ENCODE measurements at places on chromosomes 11 and 22.

GRCh38 chr11:114209343-114209742 is 86.9 kb upstream of the NNMT start:
- no peak for DNase-seq

- no peak for DNase-seq
Observed at GRCh38 chr11:66183494-66184048, 84.9 kb upstream of the RAB1B start.

GRCh38 chr11:36091256-36091811 is 147.5 kb downstream of the LDLRAD3 start:
- DNase-seq = no peak

- no peak for DNase-seq
Observed at GRCh38 chr22:23769321-23769965, 1.7 kb upstream of the CHCHD10 start.

DNA sequence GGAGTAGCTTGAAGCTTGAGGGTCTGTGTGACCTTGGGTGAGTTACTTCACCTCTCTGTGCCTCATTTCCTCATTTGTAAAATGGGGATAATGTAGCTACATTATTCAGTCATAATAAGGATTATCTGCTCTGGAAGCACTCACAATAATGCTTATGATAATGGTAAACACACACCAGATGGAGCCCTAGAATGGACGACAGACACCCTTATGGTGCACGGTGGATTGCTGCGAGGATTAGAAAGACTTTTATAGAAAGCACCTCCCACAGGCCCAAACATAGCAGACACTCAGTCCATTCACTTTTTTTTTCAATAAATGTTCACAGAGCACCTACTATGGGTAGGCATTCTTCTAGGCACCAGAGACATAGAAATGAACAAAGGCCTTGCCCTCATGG is 53.8 kb downstream of the LARGE1 start:
- DNase-seq = no peak

- DNase-seq = no peak
Observed at GRCh38 chr11:102729849-102730815, 5.4 kb upstream of the MMP8 start.

- no peak for DNase-seq
Observed at GRCh38 chr11:62370743-62371440, 33.6 kb downstream of the ASRGL1 start.

GRCh38 chr22:46942799-46943785 is 180.6 kb downstream of the TBC1D22A start:
- no peak for DNase-seq

DNA sequence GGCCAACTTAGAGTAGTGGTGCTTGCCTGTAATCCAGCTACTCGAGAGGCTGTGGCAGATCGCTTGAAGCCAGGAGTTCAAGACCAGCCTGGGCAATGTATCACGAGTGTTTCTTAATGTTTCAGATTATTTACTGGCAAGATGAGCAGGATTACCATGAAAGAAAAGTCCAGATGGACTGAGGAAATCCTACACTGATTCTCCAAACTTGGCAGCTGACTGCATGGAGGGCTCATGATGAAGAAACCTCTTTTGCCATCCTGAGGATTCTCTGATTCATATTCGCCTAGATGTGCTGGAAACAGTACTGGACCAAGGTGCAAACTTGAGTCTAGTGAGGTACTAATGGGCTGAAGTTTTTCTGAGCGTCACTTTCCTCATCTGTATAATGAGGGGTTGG is 2.8 kb upstream of the SIDT2 start:
- no peak for DNase-seq

DNA sequence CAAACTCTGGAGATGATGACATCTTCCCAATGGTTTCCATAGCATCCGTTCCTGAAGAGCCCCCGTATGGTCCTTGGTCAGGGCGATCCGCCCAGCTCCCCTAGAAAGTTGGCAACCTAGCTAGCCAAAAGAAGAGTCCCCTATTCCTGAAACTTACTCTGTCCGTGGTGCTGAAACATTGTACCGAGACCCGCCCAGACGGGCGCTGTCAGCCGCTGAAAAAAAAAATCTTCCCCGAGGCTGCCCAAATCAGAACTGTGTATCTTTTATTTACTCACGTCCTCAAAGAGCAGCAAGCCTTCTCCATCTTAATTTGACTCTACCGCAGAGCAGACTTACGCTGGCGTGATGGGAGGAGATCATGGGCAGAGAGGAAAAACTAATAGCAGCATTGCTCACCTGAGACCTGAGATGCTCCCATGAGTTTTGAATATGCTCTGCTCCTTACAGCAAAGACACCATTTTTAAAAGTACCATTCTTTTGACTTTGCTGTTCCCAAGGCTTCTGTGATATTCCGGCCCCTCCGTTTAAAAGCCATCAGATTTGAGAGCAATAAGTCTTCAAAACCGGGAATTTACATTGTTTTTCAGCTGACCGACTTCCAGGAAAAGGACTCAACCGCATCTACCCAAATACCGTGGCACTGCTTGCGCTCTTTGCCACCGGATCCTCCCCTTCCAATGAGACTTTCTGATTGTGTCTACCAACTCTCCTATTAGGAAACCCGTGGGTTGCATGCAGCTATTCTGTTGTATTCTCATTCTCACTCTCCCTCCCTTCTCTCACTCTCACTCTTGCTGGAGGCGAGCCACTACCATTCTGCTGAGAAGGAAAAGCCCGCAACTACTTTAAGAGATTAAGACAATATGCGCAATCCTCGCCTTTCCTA is at the start of gene SLC17A6:
SLC17A6 (plus strand) TSS at position 786 of the 890 bp plus-strand sequence. CDS start 153 bp downstream, outside the sequence.
- DNase-seq = peak; percentile 0

GRCh38 chr11:113419454-113420003 is 31.9 kb downstream of the ANKK1 start:
- DNase-seq = no peak

DNA sequence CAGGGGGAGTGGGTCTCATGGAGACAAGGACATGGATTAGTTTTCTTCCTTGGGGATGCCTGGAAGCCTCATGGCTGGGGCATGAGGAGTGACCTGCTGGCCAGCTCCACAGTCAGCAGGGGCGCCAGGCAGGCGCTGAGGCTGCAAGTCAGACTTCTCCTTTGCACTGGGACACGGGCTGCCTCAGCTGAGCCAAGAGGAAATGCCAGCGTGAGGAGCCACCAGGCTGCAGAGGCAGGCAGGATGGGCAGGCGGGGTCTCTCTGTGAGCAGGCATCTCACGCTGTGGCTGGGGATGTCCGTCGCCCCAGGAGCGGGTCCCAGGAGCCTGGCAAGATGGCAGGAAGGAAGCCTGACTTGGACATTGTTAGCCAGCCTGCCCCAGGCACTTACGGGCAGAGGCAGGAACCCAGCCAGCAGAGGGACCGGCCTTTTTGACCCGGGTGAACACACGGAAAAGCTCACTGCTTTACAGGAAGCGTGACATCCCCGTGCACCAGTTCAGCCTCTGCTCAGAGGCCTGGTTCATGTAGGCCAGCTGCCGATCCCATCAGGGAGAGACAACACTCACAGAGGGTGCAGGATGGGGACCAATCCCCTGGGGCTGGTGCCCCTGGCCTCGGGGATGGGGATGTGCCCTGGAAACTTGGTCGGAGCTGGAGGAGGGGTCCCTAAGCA is 10.2 kb downstream of the GNB1L start:
- no peak for DNase-seq

DNA sequence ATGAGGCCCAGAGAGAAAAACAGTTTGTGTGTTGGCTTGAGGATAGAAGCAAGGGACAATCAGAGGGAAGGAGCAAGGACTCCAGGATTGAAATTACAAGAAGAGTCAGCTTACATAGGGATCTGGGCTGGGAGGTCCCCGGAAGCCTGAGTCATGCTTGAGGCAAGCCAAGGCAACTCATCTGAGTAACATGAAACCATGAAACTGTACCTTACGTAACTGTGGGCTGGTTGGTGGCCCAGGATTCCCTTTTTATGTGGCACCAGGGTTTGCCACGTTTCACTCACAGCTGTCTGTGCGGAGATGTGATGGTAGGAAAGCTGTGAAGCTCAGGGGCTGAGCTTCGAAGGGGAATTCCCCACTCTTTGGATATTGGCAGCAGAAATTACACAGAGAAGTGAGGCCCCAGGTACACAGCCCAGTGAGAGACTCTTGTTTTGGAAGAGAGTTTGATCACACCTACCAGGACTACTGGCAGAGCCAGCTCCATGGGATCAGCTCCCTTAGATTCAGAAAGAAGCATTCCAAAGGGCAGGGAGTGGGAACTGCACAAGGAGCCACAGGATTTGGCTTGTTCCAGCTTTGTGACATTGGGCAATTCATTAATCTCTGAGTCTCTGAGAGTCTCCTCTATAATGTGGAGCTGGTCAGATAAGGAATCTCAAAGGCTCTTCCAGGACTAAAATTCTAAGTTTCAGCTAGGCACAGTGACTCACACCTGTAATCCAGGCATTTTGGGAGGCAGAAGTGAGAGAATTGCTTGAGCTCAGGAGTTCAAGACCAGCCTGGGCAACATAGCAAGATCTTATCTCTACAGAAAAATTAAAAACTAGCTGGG is 7.8 kb downstream of the SLC5A1 start:
- peak; percentile 42 for DNase-seq

- no peak for DNase-seq
Observed at GRCh38 chr11:44915621-44916020, 35.1 kb downstream of the TP53I11 start.

DNA sequence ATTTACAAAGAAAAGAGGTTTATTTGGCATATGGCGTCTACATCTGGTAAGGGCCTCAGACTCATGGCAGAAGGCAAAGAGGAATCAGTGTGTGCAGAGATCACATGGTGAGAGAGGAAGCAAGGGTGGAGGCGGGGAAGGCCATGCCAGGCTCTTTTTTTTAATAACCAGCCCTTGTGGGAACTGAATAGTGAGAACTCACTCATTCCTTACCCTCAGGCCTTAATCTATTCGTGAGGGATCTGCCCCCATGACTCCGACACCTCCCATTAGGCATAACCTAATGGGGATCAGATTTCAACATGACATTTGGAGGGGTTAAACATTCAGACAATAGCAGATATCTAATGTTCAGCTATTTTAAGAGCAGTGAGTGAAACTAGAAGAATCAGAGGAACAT is 55.7 kb downstream of the ATM start:
- DNase-seq = peak; percentile 91

DNA sequence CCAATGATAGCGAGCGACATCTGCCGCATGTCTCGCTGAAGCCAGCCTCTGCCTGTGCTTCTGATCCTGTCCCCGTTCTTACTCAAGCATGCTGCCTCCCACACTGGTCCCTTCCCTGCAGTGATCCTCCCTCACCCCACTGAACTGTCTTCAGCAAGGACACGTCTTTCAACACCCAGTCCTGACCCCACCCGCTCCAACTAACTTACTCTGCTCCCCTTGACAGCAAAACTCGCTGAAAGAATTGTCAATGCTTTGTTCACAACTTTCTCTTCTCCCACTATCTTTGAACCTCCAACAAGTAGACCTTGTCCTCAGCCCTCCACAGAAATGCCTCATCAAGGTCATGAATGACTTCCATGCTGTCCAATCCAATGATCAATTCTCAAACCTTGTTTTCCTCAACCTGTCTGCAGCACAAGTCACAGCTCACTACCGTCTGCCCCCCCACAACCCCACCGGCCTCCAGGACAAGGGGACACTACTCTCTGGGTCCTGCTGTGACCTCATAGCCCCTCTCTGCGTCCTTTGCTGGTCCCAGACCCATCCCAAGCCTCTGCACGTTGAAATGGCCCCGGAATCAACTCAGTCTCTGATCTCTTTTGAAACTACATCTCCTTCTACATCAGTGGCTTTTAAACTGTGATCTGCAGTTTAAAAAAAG is 108.0 kb downstream of the MICAL3 start:
- DNase-seq = no peak

DNA sequence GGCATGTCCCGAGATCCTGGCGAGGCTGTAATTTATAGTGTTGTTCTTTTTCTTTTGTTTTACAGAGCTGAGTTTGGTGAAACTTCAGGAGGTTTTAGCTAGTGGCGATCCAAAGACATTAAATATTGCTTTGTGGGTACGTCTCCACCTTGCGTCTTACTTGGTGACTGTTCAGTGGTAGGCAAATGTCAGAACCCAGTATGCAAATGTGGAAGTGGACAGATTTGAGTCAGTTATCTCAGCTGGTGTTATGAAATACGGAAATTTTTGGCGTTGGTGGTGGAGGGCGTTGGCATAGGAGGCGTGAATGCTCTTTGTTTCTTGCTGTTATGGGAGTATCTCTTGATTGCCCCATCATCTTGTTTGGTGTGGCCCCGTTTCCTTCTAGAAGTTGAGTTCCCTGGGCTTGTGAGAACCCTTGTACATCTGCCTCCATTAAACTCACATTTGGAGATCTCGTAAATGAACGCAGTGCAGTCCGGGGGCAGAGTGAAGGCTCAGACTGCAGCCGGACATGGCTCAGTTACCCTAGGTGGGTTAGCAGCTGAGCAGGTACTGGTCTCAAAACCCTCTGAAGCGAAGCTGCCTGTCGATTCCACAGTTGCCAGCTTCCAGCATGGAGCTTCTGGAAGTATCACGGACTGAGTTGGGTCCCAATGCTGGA is 39.9 kb downstream of the PTPRJ start:
- DNase-seq = no peak

- DNase-seq = no peak
Observed at GRCh38 chr11:103737747-103738146, 298.7 kb upstream of the DDI1 start.

- no peak for DNase-seq
Observed at GRCh38 chr22:24588757-24589481, 4.0 kb downstream of the LRRC75B start.

GRCh38 chr11:37124384-37124783 is 526.3 kb upstream of the RAG2 start:
- DNase-seq = no peak

- DNase-seq = peak; percentile 30
Observed at GRCh38 chr11:126029805-126030204, 32.9 kb downstream of the CDON start.

- no peak for DNase-seq
Observed at GRCh38 chr22:24973872-24974271, 21.4 kb downstream of the KIAA1671 start.

DNA sequence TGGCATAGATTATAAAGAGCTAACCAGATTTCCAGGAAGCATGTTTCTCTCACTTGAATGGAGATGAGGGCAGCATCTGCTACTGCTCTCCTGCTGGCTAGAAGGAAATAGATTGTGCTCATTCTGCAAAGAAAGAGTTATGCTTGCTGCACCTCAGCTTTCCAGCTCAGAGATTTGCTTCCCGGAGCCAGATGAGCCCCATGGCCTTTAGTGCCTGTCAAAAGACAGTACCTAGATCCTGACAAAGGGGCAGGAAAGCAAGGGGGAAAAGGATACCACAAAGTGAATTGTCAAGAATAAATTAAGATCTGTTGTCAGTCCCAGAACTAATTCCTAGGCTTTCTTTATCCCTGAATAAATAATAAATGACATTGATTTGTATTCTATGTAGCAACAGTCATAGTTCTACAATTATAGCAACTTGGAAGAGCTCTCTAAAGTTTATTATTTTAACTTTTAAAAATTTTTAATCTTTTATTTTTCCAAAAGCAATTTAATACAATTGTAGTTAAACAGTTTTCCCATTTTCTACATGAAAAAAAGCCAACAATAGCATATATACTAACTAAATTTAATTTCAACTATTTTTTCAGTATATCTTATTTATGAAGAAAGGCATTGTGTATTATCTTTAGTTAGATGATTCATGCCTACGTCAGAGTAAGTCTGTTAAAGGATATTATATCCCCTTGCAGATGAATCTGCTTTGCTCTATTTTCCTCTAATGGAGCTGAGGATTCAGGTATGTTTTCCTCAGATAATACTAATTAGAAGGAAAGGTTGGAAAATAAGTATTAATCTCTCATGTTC is 306.1 kb upstream of the DDI1 start:
- DNase-seq = peak; percentile 76

- DNase-seq = no peak
Observed at GRCh38 chr11:115886422-115886733, 382.2 kb upstream of the CADM1 start.
